ENCODE measurements at places on chromosomes 3 and 15.

DNA sequence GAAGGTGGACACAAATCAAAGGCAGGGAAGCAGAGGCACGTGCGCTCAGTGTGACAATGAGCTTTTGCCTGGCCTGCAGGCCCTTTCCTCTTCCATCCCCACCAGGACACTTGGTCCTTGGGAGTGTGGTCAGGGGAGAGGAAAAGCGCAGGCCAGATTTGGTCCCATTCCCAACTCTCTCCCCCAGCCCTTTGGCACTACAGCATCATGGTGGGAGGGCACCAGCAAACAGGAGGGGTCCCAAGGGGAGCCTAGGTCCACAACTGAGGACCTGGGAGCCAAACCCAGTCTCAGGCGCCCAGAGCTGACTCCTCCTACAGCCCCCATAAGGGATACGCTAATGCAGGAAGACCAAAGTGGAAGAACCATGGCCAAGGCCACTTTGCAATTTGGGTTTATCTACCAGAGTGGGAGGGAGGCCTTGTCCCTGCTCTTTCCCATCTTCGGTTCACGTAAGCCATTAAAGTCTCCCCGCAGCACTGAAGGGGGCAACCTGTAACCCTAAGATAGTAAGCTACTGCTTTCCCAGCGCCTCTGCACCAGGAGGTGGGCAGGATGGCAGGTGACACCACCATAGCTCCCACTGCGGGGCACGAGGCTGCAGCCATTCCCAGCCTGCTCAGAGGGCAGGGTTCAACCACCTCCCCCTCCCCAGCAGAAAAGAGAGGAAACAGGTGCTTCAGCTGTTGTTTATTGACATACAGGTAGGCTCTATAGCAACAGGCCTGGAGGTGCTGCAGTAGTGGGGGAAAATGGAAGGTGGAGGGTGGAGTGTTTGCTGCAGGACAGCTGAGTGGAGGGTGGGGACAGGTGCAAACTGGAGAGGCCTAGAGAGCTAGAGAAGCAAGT, 993 bp upstream of the GRAMD2A start:
- no peak for DNase-seq

- DNase-seq = no peak
These were observed 93.0 kb downstream of the SSR3 start for GRCh38 chr3:156461889-156462288.

DNA sequence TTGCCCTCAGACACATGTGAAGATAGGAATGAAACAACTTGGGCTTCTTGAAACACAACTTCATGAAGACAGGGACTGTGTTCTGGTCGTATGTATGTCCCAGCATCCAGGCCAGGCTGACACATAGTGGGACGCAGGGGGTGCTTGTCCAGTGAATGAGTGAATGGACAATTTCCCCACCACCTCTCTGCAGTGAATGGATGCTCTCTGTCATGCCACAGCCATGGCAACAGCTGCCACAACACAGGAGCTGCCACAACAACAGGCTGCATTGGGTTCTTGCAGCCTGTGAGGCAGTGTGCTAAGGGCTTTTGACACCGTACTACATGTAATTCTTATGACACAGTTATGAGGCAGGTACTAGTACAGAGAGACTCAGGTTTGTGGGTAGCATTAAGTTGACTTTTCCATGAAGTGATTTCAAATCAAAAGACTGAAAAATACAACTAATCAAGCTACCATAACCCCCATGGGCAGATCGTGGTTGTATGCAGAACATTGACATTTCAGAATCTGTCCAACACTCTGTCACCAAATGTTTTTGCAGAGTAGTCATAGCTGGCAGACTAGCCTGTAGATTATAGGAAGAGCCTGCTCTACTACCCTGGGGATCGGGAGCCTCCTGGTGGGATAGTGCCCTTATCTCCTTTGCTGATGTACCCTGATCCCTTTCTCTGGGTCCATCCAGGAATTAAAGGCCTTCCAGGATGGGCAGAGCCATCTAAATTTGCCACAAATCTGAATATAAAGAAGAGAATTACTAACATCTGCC, 40.8 kb downstream of the CLSTN2 start:
- no peak for DNase-seq

DNA sequence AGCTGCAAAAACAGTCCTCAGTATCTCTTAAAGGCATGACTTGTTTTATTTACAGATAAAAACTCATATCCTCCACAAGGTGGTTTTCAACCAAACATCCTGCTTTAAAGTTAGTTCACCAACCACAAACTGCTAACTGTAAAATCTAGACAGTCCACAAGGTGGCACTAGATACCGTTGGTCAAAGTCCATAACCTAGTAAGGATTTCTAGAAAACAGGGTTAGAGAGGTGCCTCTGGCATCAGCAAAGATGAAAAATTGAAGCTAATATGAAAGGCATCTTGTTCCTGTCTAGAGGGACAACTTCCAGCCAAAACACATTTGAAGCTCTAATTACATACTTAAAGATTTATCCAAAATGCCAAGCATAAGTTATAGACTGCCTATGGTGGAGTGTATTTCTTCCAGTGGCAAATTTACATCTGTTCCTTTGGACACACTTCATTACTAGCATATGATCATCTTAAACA, 56.0 kb downstream of the ZMAT3 start:
- DNase-seq = no peak

GRCh38 chr3:1326546-1326945, 233.7 kb downstream of the CNTN6 start:
- no peak for DNase-seq

GRCh38 chr3:112930771-112931170, 44.1 kb downstream of the CD200R1 start:
- no peak for DNase-seq
